Stimulated activated memory B cell treated with anti-CD40 and anti-IgM and Interleukin-4, amounts not matched to agents 10 μg/mL and 1 μg/mL and 100 μg/mL, for 72 hours (primary cell): ENCODE measurements at places on chromosomes 2 and 18.
A peak's percentile ranks its signal among the peaks of the same experiment; 100 is the strongest.

GRCh38 chr2:105928563-105928962 is 183.9 kb downstream of the NCK2 start:
- no peak for ATAC-seq

GRCh38 chr2:45329045-45329677 is 281.9 kb downstream of the SRBD1 start:
- no peak for ATAC-seq

GRCh38 chr18:48186861-48187260 is 222.3 kb downstream of the ZBTB7C start:
- ATAC-seq = no peak

DNA sequence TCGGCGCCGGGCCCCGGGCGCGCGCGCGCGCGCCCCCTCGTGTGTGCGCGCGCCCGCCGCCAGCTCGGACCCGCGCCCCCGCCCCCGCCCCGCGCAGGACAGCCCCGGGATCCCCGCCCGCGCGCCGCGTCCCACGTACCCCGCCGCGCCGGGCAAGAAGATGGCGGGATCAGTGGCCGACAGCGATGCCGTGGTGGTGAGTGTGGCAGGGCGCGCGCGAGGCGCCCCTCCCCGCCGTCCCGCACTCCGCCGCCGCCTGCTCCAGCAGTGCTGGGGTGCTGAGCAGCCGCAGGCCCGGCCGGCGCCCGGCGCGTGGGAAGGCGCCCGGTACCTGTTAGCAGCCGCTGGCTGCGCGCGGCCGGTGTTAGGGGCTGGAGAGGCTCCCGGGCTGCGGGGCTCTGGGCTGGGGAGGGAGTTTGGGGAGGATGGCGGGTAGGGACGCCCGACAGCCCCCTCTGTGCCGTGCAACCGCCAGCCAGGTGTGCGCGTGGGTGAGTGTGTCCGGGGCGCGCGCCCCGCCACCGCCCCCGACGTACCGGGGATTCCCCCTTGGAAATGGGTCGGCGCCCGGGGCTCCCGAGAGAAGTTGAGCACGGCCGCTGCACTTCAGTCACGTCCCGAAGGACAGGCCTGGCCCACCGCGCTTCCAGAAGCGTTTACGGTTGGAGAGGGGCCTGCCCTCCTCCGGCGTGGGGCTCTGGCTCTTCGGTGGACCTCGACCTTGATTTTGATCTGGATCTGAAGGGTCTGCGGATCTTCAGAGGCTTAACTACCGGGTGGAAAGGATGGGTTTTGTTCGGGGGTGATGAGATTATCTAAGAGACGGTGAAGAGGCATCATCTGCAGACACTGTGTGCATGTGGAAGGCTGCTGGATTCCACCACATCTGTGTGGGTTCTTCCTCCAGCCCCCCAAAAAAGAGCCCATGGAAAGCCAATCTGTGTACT is 697 bp downstream of the LGALSL start:
- peak; percentile 83 for ATAC-seq

DNA sequence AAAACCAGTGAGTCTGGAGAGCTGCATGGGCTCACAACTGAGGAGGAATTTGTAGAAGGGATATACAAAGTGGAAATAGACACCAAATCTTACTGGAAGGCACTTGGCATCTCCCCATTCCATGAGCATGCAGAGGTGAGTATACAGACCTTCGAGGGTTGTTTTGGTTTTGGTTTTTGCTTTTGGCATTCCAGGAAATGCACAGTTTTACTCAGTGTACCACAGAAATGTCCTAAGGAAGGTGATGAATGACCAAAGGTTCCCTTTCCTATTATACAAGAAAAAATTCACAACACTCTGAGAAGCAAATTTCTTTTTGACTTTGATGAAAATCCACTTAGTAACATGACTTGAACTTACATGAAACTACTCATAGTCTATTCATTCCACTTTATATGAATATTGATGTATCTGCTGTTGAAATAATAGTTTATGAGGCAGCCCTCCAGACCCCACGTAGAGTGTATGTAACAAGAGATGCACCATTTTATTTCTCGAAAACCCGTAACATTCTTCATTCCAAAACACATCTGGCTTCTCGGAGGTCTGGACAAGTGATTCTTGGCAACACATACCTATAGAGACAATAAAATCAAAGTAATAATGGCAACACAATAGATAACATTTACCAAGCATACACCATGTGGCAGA is 3.6 kb downstream of the TTR start:
- no peak for ATAC-seq

GRCh38 chr18:48238206-48238605 is 171.0 kb downstream of the ZBTB7C start:
- ATAC-seq = no peak

DNA sequence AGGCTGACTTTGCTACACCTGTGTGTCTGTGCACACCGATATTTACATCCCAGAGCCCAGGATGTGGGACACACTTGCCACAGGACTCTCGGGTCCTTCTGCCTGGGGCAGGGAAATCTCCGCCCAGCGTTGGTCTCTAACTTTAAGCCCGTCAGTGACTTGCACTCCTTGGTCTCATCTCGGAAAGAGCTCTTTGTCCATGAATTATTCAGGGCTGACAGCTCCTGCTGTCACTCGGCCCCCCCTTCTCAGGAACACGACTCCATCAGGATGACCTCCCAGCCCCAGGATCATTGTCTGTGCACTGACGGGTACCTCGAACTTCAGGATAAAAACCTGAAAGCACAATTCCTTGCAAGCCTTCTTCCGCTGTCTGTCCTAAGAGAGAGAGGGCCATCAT is 26.6 kb downstream of the PLB1 start:
- ATAC-seq = no peak

GRCh38 chr2:6203291-6203959 is 511.2 kb downstream of the SOX11 start:
- ATAC-seq = no peak

- ATAC-seq = no peak
Measured at GRCh38 chr2:3212984-3213383, 164.6 kb downstream of the EIPR1 start.

DNA sequence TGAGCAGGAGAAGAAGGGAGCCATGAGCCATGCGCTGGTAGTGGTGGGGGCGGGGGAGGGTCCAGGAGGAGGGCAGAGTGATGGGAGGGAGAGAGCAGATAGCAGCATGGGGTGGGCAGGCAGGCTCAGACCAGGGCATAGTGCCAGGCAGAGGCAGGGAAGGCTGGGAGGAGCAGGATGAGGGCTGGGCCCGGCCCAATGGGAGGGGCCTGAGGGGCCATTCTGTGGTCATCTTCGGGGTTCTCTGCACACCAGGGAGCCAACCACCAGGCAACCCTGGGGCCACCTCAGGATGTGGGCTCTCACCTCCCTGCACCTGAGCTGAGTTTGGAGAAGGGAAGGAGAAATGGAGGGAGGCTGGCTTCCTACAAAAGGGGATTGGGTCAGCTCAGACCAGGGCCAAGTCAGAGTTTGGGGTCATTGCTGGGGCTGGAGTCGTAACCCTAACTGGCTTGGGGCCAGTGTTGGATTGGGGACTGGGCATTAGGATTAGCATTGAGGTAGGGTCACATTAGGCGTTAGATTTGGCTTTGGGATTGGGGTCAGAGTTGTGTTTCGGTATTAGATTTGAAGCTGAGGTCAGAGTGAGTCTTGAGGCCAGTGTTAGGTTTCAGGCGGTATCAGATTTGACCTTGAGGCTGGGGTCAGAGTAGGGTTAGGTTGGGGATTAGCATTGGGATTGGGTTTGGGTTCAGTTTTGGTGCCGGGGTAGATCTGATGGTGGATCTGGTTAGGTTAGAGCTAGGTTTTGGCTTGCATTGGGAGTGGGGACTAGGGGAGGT is 11.2 kb downstream of the VIL1 start:
- ATAC-seq = no peak

- no peak for ATAC-seq
Measured at GRCh38 chr18:75128911-75129716, 79.8 kb downstream of the PTGR3 start.

- no peak for ATAC-seq
Measured at GRCh38 chr2:165474619-165475276, 5.2 kb downstream of the CSRNP3 start.

DNA sequence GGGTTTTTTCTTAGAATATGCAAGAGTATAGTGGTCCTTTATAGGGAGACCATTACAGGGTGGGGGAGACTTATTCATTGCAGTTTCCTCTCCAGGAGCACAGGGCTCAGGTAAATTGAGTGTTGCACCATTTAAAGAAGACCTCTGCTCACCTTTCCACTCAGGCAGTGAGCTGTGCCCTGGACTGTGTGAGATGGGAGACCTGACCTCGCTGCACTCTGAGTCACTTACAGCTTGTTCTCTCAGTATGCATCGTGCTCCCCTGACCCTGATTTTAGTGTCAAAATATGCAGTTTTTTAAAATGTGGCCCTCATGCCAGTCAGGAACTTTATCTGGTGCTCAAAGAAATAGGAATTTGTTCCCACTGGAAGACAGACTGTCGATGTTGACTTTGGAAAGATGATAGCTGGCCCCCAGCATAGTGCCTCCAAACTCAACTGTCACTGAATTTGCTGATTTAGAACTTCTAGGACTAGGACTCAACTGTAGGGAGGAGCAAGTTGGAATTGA is 146.7 kb upstream of the EPAS1 start:
- ATAC-seq = no peak

GRCh38 chr18:56873441-56874140 is 222.4 kb downstream of the WDR7 start:
- ATAC-seq = no peak

DNA sequence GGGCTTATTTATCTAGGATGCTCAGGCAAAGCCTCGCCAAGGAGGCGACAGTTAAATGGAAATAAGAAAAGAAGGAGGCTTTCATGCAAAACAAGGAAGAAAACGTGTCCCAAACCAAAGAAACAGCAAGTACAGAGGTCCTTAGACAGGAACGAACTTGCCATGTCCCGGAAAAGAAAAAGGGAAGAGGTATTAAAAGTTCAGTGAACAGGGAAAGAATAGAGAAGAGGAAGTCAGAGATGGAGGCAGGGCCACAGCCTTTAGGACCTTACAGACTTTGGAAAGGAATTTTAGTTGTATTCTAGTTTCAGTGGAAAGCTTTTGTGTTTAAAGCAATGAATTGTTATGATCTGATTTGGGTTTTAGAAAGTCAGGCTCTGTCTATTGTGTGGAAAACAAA is 22.1 kb downstream of the IKZF2 start:
- no peak for ATAC-seq

DNA sequence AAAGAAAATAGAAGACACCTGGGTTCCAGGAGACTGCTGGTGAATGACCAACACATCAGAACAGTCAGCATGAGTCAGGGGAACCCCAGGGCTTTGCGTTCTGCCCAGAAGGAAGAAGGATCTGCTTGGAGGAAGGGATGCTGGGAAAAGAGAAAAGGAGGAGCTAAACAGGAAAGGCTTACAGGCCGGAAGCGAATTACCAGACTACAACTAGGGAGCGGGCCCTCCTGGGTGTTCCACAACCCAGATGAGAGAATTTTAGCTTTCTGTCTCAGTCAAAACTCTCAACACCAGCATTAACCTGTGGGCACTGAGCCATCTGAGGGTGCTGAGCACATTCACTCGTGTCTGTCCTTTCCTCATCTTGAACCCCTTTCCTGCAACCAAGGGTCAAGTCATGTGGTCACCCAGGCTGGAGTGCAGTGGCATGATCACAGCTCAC is 19.2 kb downstream of the CDC42EP3 start:
- ATAC-seq = no peak

DNA sequence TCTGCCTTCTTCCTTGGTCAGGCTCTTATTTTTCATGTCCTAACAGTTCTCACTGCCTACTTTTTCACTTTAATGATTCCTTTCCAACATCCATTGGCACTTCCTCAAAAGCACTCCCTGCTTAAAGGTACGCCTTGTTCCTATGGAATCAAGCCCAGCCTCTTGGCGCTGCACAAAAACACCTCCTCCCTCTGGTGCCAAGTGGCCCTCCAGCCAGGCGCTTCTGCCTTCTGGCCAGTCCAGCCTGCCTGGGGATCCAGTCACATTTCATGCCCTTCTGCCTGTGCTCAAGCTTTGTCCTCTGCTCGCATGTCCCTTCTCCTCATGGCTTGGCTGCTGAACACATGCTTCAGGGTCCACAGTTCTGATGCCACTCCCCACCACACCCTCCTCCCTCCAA is 6.3 kb downstream of the TPRKB start:
- ATAC-seq = no peak

DNA sequence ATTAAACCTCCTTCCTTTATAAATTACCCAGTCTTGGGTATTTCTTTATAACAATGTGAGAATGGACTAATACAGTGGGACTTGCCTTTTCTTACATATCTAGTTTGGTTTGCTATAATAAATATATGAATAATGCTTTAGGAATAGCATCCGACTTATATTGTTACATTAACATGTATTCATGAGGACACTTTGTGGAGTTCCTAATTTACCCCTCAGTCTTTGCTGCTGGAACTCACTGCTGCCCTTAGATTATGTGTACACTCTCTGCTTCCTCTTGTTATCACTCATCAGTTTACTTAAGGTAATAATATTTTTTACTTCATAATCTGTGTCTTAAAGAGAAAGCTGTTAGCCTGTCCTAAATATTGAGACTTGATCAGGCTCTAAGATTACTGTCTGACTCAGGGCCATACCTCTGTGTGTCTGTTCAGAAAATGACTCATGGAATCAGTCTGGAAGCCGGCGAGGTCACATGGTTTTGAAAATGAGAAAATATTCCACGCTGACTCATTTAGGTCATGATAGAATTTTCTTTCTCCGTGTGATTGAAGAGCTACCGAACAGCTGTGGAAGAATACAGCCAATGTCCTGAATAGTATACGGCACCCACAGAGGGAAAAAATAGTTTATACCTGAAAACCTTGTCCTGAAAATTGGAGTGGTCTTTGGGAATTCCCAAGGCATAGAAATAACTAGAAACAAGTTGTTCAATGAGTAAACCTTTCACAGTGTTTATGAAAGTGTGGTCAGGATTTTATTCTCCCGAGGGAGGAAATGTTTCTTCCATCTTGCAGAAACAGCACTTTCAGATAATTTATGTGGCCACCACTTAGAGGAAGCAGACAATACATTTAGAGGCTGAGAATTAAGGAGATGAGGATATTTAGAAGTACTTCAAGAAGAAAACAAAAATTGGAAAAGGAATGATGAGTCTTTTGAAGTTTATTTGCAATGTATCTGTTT is 156.4 kb downstream of the DSEL start:
- peak; percentile 77 for ATAC-seq

- ATAC-seq = no peak
Measured at GRCh38 chr18:76978616-76979015, 154.0 kb downstream of the MBP start.

- ATAC-seq = no peak
Measured at GRCh38 chr2:11824901-11825828, 78.7 kb downstream of the LPIN1 start.

GRCh38 chr2:216632952-216633615 is at the start of gene IGFBP2:
TSS of gene IGFBP2 (plus strand) at chr2:216633420. CDS start at chr2:216633524, 104 bp downstream.
- ATAC-seq = no peak

DNA sequence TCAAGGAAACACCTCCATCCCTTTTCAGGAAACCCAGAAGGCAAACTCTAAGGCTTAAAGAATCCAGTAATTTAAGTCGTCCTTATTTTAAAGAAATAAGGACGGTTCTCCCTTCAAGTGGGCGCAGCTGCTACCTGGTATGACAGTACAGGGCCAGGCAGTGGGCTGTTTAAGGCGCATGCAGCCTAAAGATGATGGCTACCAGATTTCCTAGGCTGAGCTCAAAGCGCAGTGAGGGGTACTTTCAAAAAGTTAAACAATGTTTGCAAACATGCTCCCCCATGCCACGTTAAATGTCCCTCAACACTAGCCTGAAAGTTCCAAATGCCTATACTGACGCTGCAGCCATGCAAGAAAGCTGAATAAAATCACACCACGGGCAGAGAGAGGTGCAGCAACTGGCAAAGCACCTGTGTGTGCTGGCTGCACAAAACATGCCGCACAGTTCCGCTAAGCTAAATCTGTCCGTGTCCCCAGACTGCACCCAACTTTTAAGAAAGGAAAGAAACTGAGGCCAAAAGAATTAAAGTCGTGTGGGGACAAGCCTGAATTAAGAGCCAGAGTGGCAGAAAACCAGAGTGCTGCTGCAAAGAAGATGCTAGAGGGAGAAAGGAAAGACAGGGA is 583 bp downstream of the HIBCH start:
- ATAC-seq = peak; percentile 74
